ENCODE measurements at places on chromosomes 6 and 20. TPM values are rescaled to one million over a fixed set of nuclear protein-coding genes. Genes with fewer than 3 reads are reported as not detected.
A peak's percentile ranks its signal among the peaks of the same experiment; 100 is the strongest.

The ZSCAN23 gene
- total RNA-seq = 46.2 TPM

The PPP2R5D gene
- 136 TPM for total RNA-seq

The MEI4 gene
- not detected for total RNA-seq

The SPTLC3 gene
- total RNA-seq = 21.9 TPM

The ADGRF4 gene
- not detected for total RNA-seq

The GGTLC1 gene
- not detected for total RNA-seq

The WFDC10B gene
- total RNA-seq = not detected

The TNFRSF6B gene
- 4.2 TPM for total RNA-seq

The DDX43 gene
- 0.57 TPM for total RNA-seq

GRCh38 chr6:11656491-11656890 lies 118.9 kb downstream of the TMEM170B start:
- no peaks in the 10 kb centered on the region for H3K27me3 ChIP-seq
- no peak overlapping the region for H3K27ac ChIP-seq
- H3K4me1 ChIP-seq = peaks cover 11% of the 10 kb centered on the region
- no peak for DNase-seq
- H3K36me3 ChIP-seq = no peaks in the 10 kb centered on the region
- no peak overlapping the region for H3K4me3 ChIP-seq

- H3K4me3 ChIP-seq = no peak overlapping the region
- no peaks in the 10 kb centered on the region for H3K4me1 ChIP-seq
- DNase-seq = no peak
- H3K27me3 ChIP-seq = no peaks in the 10 kb centered on the region
- H3K27ac ChIP-seq = no peak overlapping the region
Measured at GRCh38 chr20:24867556-24867955, 81.5 kb upstream of the CST7 start.

- peak overlapping the region; percentile 88 for H3K27ac ChIP-seq
- DNase-seq = no peak
- H3K4me3 ChIP-seq = no peak overlapping the region
- no peaks in the 10 kb centered on the region for H3K27me3 ChIP-seq
- H3K36me3 ChIP-seq = no peaks in the 10 kb centered on the region
Measured at GRCh38 chr6:37134036-37134395, 35.9 kb upstream of the PIM1 start.

DNA sequence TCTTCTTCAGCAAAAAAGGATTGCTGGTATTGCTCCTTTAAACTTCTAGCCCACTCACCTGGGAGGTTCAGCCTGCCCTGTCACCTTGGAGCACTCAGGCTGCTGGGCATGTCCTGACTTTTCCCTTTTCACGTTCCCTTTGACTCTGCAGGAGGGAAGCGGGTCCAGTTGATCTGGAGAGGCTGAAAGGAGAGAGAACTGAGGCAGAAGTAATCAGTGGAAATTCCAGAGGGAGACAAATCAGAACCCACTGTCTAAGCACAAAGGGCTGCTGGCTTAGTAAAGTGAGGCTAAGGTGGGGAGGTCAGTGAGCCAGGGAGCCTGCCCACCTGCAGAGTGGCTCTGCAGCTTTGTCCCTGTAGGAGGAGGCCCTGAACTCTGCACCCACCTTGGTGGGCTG lies 9.7 kb upstream of the SYNDIG1 start:
- H3K27me3 ChIP-seq = no peaks in the 10 kb centered on the region
- DNase-seq = no peak
- H3K4me1 ChIP-seq = no peaks in the 10 kb centered on the region
- H3K4me3 ChIP-seq = no peak overlapping the region

GRCh38 chr6:53070806-53071205 lies 5.6 kb downstream of the FBXO9 start:
- H3K4me3 ChIP-seq = no peak overlapping the region
- H3K36me3 ChIP-seq = peaks cover 40% of the 10 kb centered on the region
- no peak overlapping the region for H3K27ac ChIP-seq
- H3K27me3 ChIP-seq = no peaks in the 10 kb centered on the region

GRCh38 chr6:153840039-153840850 lies 198.8 kb upstream of the OPRM1 start:
- H3K4me1 ChIP-seq = no peaks in the 10 kb centered on the region
- H3K4me3 ChIP-seq = no peak overlapping the region
- H3K27ac ChIP-seq = no peak overlapping the region
- H3K36me3 ChIP-seq = no peaks in the 10 kb centered on the region

GRCh38 chr20:63501818-63502670 lies 3.2 kb upstream of the EEF1A2 start:
- H3K4me3 ChIP-seq = no peak overlapping the region
- no peak overlapping the region for H3K27ac ChIP-seq
- no peaks in the 10 kb centered on the region for H3K36me3 ChIP-seq
- DNase-seq = no peak

DNA sequence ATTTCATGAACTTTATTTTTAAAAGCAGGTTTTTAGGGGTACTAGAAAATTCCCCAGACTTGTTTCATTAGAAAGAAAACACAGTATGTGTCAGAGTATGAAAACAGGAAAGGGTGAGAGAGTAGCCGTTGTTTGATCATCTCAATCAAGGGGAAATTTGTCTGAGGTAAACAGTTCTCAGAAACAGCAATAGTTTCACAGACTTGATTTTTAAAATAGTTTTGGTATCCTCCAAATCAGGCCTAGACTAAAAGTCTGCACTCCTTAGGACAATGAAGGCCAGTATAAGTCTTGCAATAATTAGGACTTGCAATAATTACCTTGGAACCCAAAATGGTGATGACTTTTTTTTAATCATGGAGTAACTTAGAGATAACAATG lies 176.6 kb upstream of the TAB2 start:
- no peak overlapping the region for H3K4me3 ChIP-seq
- H3K36me3 ChIP-seq = no peaks in the 10 kb centered on the region
- peak overlapping the region; percentile 31 for H3K27ac ChIP-seq
- no peaks in the 10 kb centered on the region for H3K27me3 ChIP-seq
- H3K4me1 ChIP-seq = no peaks in the 10 kb centered on the region
- DNase-seq = no peak

- no peak overlapping the region for H3K4me3 ChIP-seq
- H3K27me3 ChIP-seq = no peaks in the 10 kb centered on the region
- H3K4me1 ChIP-seq = no peaks in the 10 kb centered on the region
- no peaks in the 10 kb centered on the region for H3K36me3 ChIP-seq
- DNase-seq = no peak
Measured at GRCh38 chr6:5159162-5159561, 74.0 kb downstream of the PPP1R3G start.

- H3K4me3 ChIP-seq = no peak overlapping the region
- H3K27ac ChIP-seq = no peak overlapping the region
- H3K27me3 ChIP-seq = no peaks in the 10 kb centered on the region
Measured at GRCh38 chr6:149129371-149130077, 188.0 kb upstream of the TAB2 start.

DNA sequence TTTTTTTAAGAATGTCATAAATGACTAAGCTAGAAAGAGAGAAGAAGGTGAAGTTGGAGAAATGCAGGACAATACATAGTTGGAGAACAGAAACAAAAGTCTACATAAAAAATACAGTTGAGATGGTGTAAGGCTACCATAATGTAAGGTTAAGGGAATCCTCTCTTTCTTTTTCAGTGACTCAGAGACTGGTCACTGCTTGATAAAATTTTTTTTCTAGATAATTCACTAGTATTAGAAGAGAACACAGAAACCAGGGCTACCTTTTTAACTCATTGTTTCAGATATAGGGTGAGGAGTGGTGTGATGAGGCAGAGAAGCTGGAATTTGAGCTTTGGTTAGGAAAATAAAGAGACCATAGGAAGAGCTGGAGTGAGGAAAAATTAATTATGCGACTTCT lies 18.2 kb upstream of the EDN1 start:
- H3K4me1 ChIP-seq = no peaks in the 10 kb centered on the region
- no peaks in the 10 kb centered on the region for H3K27me3 ChIP-seq
- H3K4me3 ChIP-seq = no peak overlapping the region
- no peak overlapping the region for H3K27ac ChIP-seq
- no peak for DNase-seq

- peak; percentile 79 for DNase-seq
- no peaks in the 10 kb centered on the region for H3K27me3 ChIP-seq
- H3K4me3 ChIP-seq = no peak overlapping the region
Measured at GRCh38 chr6:25056130-25056529, 120.4 kb upstream of the RIPOR2 start.

- peak; percentile 50 for DNase-seq
- H3K36me3 ChIP-seq = no peaks in the 10 kb centered on the region
- no peaks in the 10 kb centered on the region for H3K27me3 ChIP-seq
- no peaks in the 10 kb centered on the region for H3K4me1 ChIP-seq
Measured at GRCh38 chr6:138486249-138487101, 12.8 kb downstream of the NHSL1 start.

GRCh38 chr6:130752267-130752666 lies 74.9 kb upstream of the SMLR1 start:
- DNase-seq = no peak
- no peak overlapping the region for H3K27ac ChIP-seq
- no peak overlapping the region for H3K4me3 ChIP-seq
- no peaks in the 10 kb centered on the region for H3K4me1 ChIP-seq
- H3K27me3 ChIP-seq = no peaks in the 10 kb centered on the region

DNA sequence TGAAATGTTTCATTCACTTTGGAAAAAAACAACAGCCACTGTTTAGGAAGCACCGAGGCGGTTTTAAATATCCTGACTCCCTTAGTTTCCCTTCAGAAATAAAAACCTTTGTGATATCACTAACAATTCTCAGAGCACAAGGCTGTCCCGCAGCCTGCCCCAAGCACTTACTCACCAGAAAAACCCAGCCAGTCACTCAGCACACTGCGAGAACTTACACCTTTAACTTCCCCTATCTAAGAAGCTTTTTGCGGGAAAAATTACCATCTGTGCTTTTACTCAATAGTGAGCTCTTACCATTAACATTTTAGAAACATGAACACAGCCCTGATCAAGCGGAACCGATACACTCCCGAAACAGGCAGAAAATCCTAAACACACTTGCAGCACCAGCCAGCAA lies 9.3 kb downstream of the ZBTB46 start:
- no peak overlapping the region for H3K4me3 ChIP-seq
- H3K27ac ChIP-seq = no peak overlapping the region
- no peaks in the 10 kb centered on the region for H3K27me3 ChIP-seq
- no peak for DNase-seq

DNA sequence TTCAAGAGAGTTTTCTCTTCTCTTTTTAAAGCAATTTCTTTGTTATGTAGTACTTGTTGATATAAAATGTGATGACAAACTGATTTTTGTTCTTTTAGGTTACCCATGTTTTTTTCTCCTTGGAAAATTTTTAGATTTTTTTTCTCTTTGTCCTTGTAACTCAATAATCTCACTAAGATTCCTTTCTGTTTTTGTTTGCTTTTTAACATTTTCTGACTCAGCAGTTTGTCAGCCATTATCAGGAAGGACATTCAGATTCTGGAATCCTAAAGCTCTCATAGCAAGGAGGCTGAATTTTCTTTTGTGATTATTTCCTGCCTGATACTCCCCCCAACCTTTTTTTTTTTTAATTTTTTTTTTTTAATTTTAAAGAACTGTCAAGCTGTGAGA lies 75.2 kb upstream of the CITED2 start:
- no peak for DNase-seq
- H3K4me3 ChIP-seq = no peak overlapping the region
- no peaks in the 10 kb centered on the region for H3K36me3 ChIP-seq
- H3K27ac ChIP-seq = no peak overlapping the region

DNA sequence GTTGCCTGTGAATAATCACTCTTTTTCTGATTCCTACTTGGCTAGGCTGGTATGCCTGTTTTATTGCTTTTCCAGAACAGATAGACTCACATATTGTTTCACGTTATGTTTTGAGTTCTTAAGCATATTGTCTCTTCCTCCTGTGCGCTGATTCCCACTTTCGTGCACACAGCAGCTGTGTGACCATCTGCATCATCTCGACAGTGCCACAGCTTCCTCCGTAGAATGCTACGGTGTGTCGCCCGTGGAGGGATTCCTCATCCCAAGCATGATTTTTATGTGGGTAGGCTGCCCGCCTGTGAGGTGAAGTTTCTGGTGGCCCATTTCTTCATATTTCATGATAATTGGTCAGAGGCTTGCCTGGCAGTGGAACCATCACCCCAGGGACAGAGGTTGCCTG lies 31.8 kb downstream of the PLCB4 start:
- H3K36me3 ChIP-seq = no peaks in the 10 kb centered on the region
- no peaks in the 10 kb centered on the region for H3K4me1 ChIP-seq
- no peaks in the 10 kb centered on the region for H3K27me3 ChIP-seq

DNA sequence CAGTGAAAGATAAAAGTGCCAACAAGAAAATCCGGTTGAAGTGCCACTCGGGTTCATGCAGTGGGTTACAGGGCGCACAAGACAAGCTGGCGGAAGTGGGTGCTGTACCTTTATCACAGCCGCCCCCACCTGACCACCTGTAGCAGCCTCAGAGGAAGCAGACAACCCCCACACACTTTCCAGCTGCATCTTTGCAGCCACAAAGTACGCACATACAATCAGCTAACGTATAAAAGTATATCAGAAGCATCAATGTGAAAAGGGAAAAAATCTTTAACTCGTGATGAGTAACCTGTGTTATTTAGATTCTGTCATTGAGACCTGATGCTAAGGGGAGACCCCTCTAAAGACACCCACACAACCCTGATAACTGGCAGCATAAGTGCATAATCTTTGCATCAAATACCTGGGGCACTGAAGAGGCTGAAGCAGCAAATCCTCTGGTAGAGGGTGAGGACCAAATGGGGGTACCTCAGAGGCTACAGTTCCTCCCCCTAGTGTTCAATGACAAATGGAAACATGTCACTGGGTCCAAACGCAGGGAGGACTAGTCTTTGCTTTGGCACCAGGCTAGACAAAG lies 22.1 kb downstream of the BACH2 start:
- H3K27ac ChIP-seq = peak overlapping the region; percentile 75
- peaks cover 6% of the 10 kb centered on the region for H3K4me1 ChIP-seq
- DNase-seq = no peak
- no peak overlapping the region for H3K4me3 ChIP-seq

- H3K27me3 ChIP-seq = no peaks in the 10 kb centered on the region
- H3K27ac ChIP-seq = no peak overlapping the region
- H3K4me3 ChIP-seq = no peak overlapping the region
- peaks cover 4% of the 10 kb centered on the region for H3K36me3 ChIP-seq
- DNase-seq = no peak
Measured at GRCh38 chr20:13418263-13419229, 197.5 kb downstream of the ISM1 start.
